Keratinocyte (primary cell): ENCODE measurements at places on chromosomes 5 and 9.

DNA sequence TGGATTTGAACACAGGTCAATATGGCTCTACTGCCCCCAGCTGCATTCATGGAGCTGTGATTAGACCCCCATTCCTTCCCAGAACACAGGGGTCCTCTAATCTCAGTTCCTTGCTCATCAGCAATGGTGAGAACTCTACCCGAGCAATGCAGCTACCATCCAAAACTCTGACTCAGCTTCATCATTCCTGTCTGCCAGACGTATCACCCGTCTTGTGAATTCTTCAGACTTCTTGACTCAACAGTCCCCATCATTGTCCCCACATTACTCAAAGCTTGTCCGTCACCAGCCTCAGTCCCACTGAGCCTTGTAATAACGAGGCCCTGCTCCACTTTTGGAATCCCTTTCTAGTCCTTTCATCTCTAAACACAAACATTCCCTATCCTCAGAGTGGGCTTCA lies 36.3 kb upstream of the STX17 start:
- no peak for DNase-seq

DNA sequence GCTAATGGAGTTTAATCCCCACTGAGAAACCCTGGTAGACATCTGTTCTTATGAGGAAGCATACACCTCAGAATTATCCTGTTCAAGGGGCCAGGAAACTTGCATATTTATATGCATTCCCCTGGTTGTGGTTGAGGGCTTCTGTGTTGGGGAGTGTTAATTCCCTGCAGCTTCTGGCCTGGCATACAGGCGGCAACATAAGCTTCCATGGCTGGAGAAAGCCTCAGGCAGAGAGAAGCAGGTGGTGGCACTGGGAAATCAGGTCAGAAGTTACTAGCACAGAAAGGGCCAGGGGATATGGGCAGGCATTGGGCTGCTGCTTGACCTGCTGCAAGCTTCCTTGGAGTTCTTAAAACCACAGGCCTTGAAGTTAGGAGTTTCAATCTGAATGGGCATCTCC lies 166.1 kb upstream of the SEMA6A start:
- no peak for DNase-seq

DNA sequence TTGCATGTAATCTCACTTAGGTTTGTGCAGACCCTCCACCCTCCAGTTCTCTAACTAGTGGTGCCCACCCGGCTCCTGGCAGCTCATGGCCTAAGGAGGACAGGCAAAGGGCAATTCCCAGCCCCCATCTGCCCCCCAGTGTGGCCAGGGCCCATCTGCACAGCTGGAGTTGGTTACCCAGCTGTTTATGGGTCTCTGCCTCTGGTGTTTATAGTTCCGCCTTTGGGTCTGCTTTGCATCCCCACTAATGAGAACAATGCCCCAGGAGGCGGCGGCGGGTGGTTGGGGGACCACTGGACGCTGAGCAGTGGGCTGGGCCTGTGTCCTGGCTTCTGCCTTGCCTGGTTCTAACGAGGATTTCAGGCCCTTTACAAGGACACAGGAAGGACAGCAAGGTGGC lies 62.4 kb downstream of the NDST1 start:
- no peak for DNase-seq

GRCh38 chr5:88391991-88392390 lies 123.3 kb upstream of the TMEM161B start:
- DNase-seq: no peak

- no peak for DNase-seq
Measured at GRCh38 chr5:163293836-163294235, 143.6 kb upstream of the CCNG1 start.

GRCh38 chr9:81372628-81373191 lies 316.6 kb downstream of the TLE1 start:
- DNase-seq: no peak

GRCh38 chr5:91302305-91302704 lies 80.8 kb downstream of the ARRDC3 start:
- DNase-seq: no peak

DNA sequence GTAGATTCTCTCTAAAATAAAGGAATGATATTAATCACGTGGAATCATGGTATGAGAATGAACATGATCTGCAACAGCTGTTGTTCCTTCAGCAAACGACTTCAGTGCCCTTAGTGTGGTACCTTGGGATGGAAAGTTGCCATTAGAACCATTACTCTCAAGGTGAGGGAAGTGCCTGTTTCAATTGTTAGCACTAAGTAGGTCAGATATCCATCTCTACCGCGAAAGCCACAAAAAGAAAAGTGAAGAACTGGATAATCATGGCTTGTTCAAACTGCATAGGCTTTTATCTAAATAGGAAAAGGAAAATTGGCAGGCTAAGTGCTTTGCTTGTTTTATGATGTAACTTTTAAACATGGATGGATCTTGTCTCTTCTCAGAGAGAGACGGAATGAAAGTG lies 380.7 kb downstream of the MRPS30 start:
- no peak for DNase-seq

DNA sequence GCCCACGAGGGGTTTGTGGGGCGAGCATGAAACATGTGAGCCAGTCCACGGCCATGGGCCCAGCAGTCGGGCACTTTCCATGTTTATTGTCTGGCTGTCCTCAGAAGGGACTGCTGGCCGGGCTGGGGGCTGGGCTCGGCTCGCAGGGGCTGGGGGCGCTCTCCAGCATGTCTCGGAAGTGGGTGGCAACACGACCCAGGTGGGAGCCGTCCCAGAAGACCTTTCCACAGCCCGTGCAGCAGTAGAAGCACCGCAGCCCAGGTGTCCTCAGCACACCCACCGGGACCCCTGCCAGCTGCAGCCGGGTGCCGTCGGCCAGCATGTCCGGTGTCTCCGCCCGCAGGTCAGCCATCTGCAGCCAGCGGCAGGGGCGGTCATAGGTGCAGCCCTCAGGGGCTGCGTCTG lies 4.8 kb upstream of the NRARP start:
- DNase-seq: no peak

DNA sequence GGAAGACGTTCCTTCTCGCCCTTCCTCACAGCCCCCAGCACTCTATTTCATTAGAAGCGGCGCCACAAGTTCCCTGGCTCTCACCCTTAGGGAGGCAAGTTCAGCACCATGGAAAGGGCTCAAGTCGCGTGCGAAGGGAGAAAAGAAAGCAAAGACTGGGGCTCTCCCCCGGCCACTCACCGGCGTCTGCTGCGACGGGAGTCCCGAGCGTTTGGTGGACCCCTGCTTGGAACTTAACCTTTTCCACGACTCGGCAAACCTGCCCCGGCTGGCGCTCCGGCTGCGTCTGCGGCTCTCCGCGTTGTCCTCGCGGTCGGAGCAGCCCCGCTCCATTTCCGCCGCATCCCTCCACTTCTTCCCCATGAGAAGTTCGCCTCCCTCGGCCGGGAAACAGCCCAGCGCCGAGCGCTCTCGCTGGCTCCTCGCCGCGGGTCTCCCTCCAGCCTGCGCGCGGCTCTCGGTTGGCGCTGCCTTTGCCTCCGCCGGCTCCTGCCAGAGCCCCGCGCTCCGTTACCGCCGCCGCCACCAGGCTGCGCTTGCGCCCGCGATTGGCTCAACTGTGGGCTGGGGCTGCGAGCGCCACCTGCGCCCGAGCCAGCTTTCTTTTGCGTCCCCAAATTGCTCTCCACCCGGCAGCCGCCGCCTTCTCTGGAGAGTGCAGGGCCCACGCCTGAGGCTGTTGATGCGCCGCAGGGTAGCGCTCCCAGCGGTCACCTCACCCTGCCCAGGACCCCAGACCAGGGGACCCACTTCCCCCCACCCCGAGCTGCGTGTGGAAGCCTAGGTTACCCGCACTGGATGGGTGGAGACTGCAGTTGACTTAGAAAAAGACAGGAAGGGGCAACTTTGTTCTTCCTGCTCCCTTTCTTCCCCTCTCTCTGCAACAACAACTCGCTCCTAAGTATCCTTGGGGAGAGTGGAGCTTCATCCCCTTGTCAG lies 321.6 kb downstream of the CEMIP2 start:
- DNase-seq: no peak

DNA sequence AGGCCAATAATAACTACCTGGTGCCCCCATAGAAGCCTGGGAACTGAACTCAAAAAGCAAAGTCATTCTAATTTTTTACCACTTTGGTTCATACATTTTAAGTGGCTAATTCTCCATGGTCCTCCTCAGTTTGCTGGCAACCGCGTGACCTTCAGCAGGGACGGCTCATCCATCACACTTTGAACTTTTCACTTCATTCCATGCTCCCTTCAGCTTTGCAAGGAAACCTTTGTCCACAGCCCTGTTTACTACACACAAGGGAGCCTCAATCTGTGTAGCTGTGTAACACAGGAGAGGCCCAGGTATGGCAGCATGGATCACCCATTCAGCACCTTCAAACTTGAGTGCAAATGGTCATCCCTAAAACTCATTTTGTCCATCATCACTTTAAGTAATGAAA lies 552.4 kb downstream of the IRX1 start:
- DNase-seq: no peak

- DNase-seq: no peak
Measured at GRCh38 chr5:82922086-82922734, 155.0 kb downstream of the TMEM167A start.

- no peak for DNase-seq
Measured at GRCh38 chr9:34387239-34387638, 10.5 kb upstream of the MYORG start.

GRCh38 chr5:173496129-173496882 lies 120.1 kb downstream of the BOD1 start:
- DNase-seq: no peak

GRCh38 chr9:121075251-121076036 lies 689 bp downstream of the CNTRL start:
- no peak for DNase-seq

- no peak for DNase-seq
Measured at GRCh38 chr9:35700031-35700430, 10.3 kb upstream of the TPM2 start.

- DNase-seq: no peak
Measured at GRCh38 chr5:156640691-156641241, 209.3 kb upstream of the PPP1R2B start.

GRCh38 chr5:103424026-103424425 lies 138.6 kb downstream of the NUDT12 start:
- DNase-seq: no peak

DNA sequence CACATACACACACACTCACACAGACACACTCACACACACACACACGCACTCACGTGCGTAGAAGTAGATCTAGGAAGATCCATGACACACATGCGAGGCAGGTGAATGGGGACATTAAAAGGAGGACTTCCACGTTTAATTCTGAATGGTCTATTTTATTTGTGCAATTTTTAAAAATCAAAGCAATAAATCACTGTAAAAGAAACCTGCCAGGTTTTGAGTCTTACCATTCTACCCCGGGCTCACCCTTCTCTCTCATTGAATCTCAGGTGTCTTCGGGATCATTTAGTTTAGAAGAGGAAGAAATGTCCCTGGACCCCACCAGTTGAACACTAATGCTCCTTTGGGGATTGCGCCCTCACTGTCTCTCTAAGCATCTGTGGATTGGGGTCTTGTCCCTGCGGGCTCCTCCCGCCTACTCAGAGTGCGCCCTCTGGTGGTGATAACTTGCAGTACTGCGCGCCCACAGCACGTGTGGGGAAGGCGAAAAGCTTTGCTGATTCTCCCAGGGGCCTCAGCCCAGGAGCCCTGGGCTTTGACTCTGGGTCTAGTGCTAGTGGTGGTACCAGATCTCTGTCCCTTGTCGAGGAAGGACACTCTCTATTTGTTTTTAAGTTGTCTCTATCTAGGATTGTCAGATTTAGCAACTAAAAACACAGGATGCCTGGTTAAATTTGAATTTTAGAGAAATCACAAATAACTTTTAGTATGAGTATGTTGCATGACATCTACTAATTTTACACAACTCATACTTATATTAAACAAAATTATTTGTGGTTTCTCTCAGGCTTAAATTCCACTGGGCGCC lies 34.8 kb downstream of the BOD1 start:
- DNase-seq: no peak

DNA sequence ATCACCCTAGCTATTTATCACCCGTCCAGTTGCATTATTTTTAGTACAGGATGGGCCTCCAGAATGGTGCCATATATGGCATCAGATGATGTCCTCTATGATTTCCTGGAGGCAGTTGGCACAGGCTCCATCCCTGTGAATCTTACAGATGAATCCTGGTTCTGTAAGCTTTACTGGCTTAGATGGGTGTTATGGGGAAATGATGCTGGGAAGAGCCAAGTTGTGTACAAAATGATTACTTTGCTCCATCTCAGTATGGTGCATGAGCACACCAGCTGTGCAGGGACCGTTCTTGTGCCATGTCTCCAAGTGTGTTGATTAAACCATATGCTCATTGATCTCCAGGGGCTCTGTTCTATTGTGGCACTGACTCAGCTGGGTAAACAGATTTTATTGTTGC lies 755.7 kb downstream of the TLR4 start:
- DNase-seq: no peak

- DNase-seq: no peak
Measured at GRCh38 chr5:160333721-160334120, 21.4 kb upstream of the CCNJL start.

DNA sequence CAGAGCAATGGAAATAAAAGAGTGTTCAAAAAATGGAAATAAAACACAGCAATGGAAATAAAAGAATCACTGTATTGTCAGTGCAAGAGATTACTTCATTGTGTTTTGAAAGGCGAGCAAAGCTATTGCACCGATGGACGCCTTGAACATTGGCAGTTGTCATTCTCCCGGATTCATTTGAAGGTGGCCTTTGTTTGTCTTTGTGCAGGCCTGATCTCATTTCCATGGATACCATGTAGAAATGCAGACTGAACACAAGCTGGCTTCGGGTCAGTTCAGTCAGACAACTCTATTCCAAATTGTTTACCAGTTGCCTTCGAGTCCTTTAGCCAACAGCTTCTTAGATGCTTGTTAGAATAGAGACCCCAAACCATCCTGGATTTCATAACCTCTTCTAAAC lies 8.3 kb downstream of the ITGA2 start:
- DNase-seq: no peak

- no peak for DNase-seq
Measured at GRCh38 chr9:30928045-30928444, 1456.4 kb upstream of the ACO1 start.

GRCh38 chr5:111251921-111252320 lies 27.7 kb downstream of the CAMK4 start:
- no peak for DNase-seq

GRCh38 chr9:115046199-115046598 lies 71.8 kb downstream of the TNC start:
- DNase-seq: no peak

GRCh38 chr9:34541540-34541939 lies 18.8 kb upstream of the ENHO start:
- no peak for DNase-seq

GRCh38 chr9:96603305-96604003 lies 16.2 kb downstream of the CDC14B start:
- no peak for DNase-seq
